PC-3 (cell line): ENCODE measurements at places on chromosomes 12 and 14. TPM values are rescaled to one million over a fixed set of nuclear protein-coding genes. Genes with fewer than 3 reads are reported as not detected.

Gene BCL11B
- 0.73 and 1.7 TPM in 2 replicates for total RNA-seq

Gene GPD1
- 0.11 and 0.40 TPM in 2 replicates for total RNA-seq

Gene FITM1
- 0.55 TPM in 1 of 2 replicates, not detected in the other for total RNA-seq

Gene TEX52
- total RNA-seq = not detected in 2 replicates

Gene POTEG
- 0.12 TPM in 1 of 2 replicates, not detected in the other for total RNA-seq

Gene ASPG
- 0.22 TPM in 1 of 2 replicates, not detected in the other for total RNA-seq

DNA sequence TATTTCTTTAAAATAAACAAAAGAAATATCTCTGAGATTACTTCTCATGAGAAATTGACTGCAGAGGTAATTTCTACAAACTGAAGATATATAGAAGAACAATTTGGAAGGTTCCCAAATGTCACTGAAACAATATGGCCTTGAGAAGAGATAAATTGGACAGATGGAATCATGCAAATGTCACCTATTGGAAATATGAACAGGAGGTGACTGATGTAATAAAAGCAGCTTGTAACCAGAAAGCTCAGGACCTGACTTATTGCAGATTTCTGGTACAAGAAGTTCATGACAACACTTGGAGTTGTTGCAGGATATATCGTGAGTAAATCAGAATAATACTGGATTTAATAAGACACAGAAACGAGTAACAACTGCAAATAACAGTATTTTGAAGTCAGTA, 93.3 kb upstream of the TRHDE start:
- DNase-seq = no peak

DNA sequence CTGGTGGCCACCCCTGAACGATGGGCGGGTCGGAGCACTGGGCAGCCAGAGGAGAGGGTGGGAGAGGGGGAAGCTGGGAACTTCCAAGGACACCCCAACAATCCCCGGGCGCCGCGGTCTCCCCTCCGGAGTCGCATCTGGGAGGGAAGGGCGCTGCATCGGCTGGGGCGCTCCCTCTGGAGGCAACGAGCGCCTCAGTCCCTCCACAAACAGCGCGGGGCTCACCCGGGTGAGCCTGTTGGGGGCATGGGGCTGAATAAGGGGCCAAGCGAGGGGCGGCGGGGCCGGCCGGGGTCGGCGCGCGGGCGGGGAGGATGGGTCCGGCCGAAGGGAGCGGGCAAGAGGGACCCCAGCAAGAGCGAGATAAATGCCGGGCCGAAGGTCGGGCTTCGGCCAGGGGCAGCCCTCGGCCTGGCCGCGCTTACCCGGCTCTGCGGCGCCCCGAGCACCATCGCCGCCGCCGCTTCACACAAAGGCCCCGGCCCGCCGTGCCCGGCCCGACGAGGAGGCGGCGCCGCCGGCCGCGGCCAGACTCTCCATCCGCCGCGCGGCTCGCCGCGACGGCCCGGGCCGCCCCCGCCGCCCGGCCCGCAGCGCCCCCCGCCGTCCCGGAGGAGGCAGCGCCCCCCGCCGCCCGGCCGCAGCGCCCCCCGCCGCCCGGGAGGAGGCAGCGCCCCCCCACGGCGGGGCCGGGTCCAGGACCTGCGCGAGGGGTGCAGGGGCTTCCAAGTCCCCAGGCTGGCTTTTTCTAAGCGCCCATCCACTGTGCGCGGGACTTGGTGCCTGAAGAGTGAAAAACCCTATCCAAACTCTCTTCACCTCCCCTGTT, at the start of gene ZBTB39:
TSS of gene ZBTB39 (minus strand) at position 567 of the 829 bp plus-strand sequence. CDS start 1,629 bp downstream, outside the sequence.
- DNase-seq = peak; percentile 64

DNA sequence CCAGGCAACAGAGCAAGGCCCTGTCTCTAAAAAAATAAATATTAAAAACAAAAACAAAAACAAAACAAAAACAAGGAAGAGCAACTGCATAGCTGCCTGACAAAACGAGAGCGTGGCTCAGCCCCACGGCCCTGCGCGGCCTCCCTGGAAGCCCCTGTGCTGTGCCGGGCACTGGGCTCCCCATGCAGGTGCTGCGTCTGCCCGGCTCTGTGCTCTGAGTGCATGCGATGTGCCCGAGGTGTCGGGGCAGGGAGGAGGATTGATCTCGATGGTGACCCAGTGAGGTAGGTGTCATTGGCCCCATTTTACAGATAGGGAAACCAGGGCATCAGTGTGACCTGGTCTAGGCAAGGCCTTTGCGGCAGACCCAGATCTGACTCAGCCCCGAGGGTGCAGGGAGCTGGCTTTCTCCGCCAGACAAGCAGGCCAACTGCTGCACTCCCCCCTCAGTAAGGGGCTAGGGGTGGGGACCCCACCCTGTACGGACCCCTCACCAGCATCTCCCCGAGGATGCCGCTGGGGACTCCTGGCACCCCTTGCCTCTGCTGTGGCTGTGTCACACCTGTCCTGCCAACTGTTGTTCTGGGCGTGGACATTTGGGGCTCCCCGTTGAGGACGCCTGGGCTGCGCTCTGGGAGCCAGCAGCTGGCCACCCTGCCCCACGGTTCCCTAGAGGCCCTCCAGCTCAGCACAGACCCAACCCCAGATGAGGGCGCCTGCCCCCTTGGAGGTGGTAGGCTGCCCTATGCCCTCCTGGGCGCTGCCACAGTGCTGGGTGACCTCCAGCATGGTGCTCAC, 15.3 kb downstream of the GPR132 start:
- no peak for DNase-seq

- no peak for DNase-seq
Measured at GRCh38 chr12:116990971-116991966, 80.5 kb downstream of the FBXW8 start.

DNA sequence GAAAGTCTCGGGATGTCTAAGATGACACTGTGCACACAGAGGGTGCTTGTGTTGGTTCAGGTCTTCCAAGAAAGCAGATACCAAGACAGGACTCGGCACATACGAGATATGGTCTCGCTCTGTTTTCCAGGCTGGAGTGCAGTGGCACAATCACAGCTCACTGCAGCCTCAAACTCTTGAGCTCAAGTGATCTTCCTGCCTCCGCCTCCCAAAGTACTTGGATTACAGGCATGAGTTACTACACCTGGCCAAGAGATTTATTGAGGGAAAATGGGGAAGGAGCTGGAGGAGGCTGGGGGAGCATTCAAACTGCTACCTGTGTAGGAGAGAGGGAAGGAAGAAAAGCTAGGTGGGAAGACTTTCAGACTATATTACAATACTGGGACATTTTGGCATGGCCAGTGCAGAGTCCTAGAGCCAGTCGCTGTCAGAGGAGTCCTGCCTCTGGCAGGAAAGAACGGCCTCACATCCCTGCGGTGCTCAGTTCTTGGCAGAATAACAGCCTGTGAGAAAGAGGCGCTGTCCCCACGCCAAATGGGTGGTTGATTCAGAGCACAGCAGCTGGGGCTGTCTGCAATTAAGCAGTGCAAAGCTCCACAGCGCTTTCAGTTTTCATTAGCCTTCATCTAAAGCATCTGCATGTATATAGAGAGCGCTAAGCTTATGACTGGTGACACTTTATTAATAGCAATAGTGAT, 18.3 kb downstream of the SLC17A8 start:
- DNase-seq = no peak
